ENCODE measurements at places on chromosomes 5 and 9. TPM values are rescaled to one million over a fixed set of nuclear protein-coding genes. Genes with fewer than 3 reads are reported as not detected.

DNA sequence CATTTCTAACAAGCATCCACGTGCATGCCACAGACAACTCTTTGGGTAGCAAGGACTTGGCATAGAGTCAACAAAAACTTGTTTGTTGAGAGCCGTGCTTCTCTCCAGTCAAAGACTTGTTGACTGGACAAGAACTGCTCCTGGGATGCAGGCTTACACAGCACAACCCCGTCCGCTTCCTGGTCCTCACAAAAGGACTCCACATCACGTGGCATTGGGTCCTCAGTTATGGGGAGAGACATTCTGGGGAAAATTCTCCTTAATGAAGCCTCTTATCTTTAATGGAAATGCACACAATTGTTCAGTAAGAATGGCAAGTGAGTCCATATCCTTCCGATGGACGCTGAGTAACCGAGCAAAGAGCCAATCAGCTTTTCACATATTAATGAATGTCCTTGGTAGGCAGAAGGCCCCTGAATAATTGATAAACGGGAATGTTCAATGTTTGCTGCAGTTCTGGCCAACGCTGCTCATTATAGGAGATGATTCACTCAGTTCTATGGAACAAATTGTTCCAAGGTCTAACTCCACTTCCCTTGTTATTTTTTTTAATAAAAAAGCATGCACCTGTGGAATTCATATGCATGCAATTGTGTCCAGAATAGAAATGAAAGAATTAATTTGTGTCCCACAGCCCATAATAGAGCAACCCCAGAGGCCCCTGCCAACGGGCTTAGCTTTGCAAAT lies 97.0 kb upstream of the ZNF366 start:
- H3K27me3 ChIP-seq = no peaks in the 10 kb centered on the region
- H3K4me3 ChIP-seq = no peak overlapping the region
- no peaks in the 10 kb centered on the region for H3K36me3 ChIP-seq
- DNase-seq = no peak
- H3K4me1 ChIP-seq = no peaks in the 10 kb centered on the region

GRCh38 chr5:97545446-97545845 lies 362.4 kb upstream of the RIOK2 start:
- DNase-seq = no peak
- H3K27ac ChIP-seq = no peak overlapping the region
- H3K4me3 ChIP-seq = no peak overlapping the region
- peaks cover 7% of the 10 kb centered on the region for H3K4me1 ChIP-seq

- H3K27ac ChIP-seq = no peak overlapping the region
- DNase-seq = no peak
- H3K27me3 ChIP-seq = no peaks in the 10 kb centered on the region
- no peaks in the 10 kb centered on the region for H3K4me1 ChIP-seq
Measured at GRCh38 chr9:90343366-90343765, 299.3 kb downstream of the DIRAS2 start.

GRCh38 chr5:160837749-160838593 lies 14.0 kb downstream of the ATP10B start:
- no peaks in the 10 kb centered on the region for H3K4me1 ChIP-seq
- H3K27ac ChIP-seq = no peak overlapping the region
- no peaks in the 10 kb centered on the region for H3K36me3 ChIP-seq
- no peak for DNase-seq

The SPINK4 gene
- not detected for total RNA-seq

DNA sequence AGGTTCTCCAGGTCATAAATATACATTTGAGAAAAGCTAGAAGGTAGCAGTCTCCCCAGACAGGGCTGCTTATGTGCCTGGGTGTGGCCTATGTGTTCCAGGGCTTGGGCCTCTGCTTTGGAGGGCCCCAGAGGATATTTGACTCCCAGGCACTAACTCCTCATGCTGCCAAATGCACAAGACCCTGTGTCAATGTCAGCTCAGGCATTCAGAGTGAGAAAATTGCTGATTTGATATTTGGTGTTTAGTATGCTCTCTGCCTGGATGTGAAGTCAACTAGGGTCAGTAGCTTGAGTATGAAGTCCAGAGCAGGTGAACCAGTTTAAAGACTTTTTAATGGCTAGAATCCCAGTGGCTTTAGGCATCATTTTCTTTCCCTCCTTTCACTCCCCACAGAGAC lies 57.5 kb upstream of the IL7R start:
- no peaks in the 10 kb centered on the region for H3K27me3 ChIP-seq
- no peak overlapping the region for H3K27ac ChIP-seq
- no peaks in the 10 kb centered on the region for H3K36me3 ChIP-seq

DNA sequence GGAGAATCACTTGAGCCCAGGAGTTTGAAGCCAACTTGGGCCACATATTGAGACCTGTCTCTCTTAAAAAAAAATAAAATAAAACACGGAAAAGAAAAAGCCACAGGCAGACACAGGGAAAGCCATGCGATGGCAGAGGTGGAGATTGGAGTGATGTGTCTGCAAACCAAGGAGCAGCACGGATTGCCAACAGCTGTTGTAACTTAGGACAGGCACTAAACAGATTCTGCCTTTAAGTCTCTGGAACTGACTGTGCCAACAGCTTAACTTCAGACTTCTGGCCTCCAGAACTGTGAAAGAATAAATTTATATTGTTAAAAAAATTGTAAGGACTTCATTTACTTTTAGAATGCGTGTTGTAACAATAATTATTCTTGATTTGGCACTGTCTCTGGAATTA lies 318.5 kb upstream of the CHD1 start:
- no peak overlapping the region for H3K4me3 ChIP-seq
- no peak for DNase-seq
- H3K27me3 ChIP-seq = no peaks in the 10 kb centered on the region
- H3K27ac ChIP-seq = no peak overlapping the region
- no peaks in the 10 kb centered on the region for H3K36me3 ChIP-seq

DNA sequence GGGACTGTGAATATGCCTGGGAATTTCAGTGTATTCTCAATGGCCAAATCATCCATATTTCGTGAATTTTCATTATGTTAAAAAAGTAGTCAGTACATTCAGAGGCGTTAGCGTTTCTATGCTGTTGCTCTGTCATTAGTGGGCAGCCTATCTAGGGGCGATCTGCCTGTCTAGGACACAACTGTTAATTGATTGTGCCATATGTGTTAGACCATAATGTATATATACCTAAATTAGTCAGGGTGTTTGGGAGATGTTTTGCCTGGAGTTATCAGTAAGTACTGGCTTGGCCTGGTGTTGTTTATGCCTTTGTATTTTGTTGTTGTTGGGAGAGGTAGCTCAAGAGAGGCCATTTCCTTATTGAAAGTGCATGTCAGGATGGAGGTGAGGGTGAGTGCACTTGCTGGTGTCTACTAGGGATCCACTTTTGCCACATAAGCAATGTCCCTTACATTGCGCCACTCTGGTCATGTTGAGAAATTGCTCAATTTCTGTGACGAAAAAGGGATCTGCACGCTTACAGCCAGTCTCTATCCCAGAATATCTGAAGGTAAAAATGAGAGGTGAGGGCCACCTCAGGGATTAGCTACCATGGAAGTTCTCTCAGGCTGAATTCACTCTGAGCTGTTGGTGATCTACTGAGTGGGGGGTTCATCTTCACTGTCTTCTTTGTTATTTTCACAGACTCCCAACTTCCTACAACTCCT lies 123.3 kb downstream of the ST8SIA4 start:
- no peaks in the 10 kb centered on the region for H3K27me3 ChIP-seq
- H3K4me3 ChIP-seq = peak overlapping the region; percentile 12
- DNase-seq = no peak
- H3K27ac ChIP-seq = peak overlapping the region; percentile 23
- peaks cover 30% of the 10 kb centered on the region for H3K4me1 ChIP-seq
- no peaks in the 10 kb centered on the region for H3K36me3 ChIP-seq

DNA sequence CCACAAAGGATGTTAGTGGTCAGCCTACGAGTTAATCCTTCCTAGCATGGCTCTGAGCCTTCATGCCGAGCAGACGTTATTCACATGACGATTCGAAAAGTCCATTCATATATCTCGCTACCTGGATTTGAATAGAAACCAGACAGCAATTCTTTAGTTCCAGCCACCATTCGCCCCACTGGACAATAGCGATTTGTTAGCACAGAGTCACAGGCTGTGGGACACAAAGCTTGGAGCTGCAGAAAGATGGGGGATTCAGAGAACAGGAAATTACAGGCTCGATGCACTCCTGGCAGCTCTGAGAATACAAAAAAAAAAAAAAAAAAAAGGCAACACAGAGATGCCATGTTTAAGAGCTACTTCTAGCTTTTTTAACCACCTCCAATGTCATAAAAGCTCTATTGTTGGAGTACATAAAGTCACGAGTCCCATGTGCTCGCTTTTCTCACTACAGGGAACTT lies 110.7 kb downstream of the NR6A1 start:
- H3K4me1 ChIP-seq = peaks cover 12% of the 10 kb centered on the region
- H3K4me3 ChIP-seq = no peak overlapping the region
- H3K27ac ChIP-seq = no peak overlapping the region
- no peak for DNase-seq
- H3K27me3 ChIP-seq = peaks cover 10% of the 10 kb centered on the region
- H3K36me3 ChIP-seq = no peaks in the 10 kb centered on the region

The SLC1A1 gene
- total RNA-seq = 0.52 TPM

DNA sequence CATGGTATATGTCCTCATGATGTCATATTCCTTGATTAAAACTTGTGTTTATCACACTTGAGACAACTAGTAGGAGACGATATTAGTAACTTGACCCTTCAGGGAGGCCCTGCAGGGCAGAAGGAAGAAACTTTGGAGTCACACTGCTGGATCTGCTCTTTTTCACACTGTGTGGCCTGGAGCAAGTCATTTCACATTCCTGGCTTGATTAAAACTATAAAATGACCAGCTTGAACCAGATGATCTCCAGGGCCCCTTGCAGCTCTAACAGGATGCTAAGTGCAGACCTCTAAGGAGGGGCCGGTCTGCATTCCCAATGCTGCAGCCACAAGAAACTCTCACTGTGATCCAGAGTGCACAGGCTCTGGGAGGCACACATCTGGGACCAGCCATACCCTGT lies 146.4 kb upstream of the ZNF366 start:
- H3K4me1 ChIP-seq = no peaks in the 10 kb centered on the region
- no peaks in the 10 kb centered on the region for H3K27me3 ChIP-seq
- DNase-seq = no peak
- no peaks in the 10 kb centered on the region for H3K36me3 ChIP-seq

DNA sequence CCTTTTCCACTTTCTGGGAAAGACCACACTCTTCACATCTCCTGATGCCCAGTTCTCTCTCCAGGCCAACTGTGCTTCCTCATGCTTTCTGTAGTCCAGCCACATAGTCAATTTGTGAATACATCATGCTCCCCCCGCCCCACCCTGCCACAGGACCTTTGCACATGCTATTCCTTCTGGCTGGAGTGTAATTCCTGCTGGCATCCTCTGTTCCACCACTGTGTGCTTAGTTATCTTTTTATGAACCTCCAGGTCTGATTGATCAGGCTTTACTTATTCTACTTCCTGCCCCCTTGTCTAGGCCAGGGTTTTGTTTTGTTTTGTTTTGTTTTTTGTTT lies 372.6 kb upstream of the RIOK2 start:
- DNase-seq = no peak
- H3K4me1 ChIP-seq = no peaks in the 10 kb centered on the region
- no peak overlapping the region for H3K27ac ChIP-seq
- no peaks in the 10 kb centered on the region for H3K27me3 ChIP-seq

- DNase-seq = no peak
- H3K4me3 ChIP-seq = no peak overlapping the region
- H3K4me1 ChIP-seq = no peaks in the 10 kb centered on the region
- H3K27ac ChIP-seq = no peak overlapping the region
- H3K36me3 ChIP-seq = no peaks in the 10 kb centered on the region
Measured at GRCh38 chr5:151598984-151599383, 7.9 kb upstream of the FAT2 start.

All from CD4-positive, alpha-beta memory T cell (primary cell).